Mesothelial cell of epicardium (in vitro differentiated cells): ENCODE measurements at places on chromosomes 7 and 10.

- no peak for DNase-seq
Observed at GRCh38 chr10:53607691-53608090, 835.1 kb upstream of the MBL2 start.

DNA sequence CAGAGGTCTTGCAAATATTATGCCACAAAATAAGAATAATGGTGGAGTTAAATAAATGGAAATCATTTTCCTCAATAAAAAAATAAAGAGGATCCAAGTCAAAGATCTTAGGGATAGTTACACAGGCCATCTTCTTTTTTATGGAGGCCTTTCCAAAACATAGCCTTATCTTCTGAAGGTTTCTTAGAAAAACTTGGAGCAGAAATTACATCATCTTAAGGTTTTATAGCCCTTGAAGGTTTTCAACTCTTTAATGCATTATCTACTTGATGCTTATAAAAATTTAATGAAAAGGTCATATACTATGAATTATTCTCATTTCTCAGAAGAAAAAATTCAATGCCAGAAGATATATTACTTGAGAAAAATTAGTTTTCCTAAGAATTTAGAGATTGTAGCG is 94.2 kb upstream of the LAMB4 start:
- no peak for DNase-seq

DNA sequence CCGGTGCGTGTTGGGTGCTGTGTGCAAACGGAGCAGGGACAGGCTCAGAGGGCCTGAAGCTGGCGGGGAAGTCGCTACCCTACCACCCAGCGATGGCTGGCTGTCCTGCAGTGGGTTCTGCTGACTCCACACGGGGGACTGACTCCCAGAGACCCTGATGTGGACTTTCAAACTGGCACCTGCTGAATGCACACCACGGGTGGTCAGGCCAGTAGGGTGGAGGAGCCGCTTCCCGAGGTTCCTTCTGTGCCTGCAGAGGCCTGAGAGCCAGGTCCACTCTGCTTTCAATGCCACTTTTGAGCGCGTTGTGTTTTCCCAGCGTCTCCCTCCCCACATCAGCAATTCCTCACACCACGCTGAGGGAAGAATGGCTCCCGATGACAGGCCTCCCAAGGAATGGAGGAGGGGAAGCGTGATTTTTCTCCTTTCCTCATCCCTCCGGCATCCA is 135.3 kb downstream of the ADARB2 start:
- DNase-seq: no peak

- no peak for DNase-seq
Observed at GRCh38 chr7:154167807-154168206, 115.6 kb downstream of the DPP6 start.

GRCh38 chr10:61702584-61702983 is 39.9 kb downstream of the CABCOCO1 start:
- DNase-seq: no peak
